ENCODE measurements at places on chromosomes 5 and 9.

DNA sequence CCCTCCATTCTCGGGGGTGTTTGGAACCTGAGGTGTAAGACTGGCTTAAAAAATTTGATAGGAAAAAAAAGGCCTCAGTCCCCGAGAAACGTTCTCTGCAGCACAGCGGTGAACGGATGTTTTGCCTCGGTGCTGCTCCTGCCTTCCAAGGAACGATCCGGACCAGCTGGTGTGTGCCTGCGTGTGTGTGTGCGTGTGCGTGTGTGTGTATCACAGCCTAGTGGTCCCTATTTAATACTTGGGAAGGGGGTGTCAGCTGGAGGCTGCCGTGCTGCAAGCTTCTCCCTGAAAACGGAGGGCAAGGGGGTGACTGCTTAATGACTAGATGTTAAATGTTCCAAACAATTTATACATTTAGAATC, 76.9 kb downstream of the LHX2 start:
- no peak for DNase-seq

DNA sequence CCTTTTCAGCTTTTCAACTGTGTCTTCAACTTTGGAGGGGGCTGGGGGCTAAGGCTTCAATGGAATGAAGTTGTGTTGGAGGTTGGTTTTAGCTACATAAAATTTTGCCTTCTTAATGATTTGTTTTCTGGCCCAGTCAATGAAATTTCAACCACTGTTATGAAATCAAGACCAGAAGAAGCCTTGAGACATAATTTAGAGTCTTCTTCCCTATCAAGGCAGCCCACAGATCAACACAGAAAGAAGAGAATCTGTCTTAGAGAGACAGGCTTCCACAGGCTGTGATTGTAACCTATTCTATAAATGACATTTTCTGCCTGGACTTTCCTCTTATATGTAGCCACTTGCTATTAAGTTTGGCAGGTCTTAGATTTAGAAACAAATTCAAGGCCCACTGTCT, 46.5 kb upstream of the ZSWIM6 start:
- no peak for DNase-seq

DNA sequence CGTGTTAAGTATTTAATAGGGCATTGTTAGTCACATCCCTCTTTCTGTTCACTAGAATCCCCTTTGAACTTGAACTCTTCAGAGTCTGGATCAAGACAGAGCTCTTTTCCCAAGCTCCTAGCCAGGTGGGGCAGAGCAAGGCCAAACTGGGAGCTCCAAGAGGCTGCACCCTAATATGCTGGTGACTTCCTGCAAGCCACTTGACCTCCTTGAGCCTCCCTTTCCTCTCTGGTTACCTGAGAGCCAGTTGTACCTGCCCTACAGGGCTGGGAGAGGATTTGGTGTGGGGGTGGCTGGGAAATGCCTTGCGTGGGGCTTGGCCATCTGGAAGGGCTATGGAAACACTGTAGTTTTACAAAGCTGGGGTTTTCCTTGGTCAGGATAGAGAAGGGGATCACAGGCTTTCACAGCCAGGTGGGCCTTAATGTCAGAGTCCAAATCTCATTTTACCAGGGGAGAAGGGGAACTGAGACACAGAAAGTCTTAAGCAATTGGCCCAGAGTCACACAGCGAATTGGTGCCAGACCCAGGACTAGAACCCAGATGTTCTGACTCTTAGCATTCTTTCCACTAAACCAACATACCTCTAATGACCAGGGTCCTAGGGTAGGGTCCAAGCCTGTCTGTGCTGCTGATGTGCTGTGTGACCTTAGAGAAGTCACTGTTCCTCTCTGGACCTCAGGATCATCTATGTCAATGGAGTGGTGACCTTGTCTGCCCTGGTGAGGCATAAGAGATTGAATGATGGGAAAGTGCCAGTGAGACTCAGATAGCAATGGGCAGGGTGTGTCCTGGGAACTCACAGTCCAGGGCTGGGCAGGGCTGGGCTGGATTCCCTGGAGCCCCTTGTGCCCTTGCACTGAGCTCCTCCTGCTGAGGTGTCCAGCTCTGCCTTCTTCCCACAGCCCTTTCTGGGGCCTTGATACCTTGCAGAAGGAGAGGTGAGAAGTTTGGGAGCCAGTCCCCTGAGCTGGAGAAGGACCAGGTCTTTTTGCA, 35.8 kb downstream of the GSN start:
- DNase-seq, result no peak

GRCh38 chr9:13552606-13553215, 273.2 kb upstream of the MPDZ start:
- DNase-seq, result no peak

GRCh38 chr5:132251220-132251725, 6.2 kb upstream of the PDLIM4 start:
- no peak for DNase-seq

DNA sequence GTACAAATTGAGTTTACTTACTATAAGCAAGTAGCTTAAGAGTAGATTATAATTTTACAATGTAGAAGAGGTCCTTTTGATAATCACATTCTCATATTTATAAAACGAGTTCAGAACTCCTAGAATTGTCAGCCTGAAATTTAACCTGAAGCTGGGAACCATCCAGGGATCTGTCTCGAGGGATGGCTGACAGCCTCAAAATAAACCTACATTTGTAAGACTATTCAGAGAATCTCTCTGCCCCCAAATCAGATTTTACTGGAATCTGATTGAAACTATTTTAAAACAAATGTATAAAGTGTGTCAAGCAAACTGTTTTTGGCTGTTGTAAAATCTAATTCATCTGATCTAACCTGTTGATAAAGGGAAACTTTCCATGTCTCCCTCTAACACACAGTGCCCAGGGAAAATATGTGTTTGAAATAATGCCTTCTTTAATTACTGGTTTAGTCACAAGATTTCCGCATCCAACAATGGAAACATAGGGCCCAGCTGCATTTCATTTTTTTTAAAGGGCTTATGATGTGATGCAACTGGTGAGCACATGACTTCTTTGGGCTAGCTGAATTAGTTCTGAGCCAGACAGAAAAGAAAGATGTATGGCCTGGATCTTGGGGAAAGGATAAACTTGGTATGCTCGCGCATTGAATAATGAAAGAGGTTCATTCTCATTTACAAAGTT, 30.3 kb downstream of the SLC25A46 start:
- no peak for DNase-seq

DNA sequence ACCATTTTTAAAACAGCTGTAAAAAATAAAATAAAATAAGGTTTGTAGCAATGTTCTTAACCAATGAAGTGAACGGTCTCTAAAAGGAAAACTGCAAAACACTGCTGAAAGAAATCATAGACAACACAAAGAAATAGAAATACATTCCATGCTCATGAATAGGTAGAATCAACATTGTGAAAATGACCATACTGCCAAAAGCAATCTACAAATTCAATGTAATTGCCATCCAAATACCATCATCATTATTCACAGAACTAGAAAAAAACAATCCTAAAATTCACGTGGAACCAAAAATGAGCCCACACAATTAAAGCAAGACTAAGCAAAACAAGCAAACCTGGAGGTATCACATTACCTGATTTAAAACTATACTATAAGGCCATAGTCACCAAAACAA, 67.6 kb upstream of the RGMB start:
- no peak for DNase-seq

DNA sequence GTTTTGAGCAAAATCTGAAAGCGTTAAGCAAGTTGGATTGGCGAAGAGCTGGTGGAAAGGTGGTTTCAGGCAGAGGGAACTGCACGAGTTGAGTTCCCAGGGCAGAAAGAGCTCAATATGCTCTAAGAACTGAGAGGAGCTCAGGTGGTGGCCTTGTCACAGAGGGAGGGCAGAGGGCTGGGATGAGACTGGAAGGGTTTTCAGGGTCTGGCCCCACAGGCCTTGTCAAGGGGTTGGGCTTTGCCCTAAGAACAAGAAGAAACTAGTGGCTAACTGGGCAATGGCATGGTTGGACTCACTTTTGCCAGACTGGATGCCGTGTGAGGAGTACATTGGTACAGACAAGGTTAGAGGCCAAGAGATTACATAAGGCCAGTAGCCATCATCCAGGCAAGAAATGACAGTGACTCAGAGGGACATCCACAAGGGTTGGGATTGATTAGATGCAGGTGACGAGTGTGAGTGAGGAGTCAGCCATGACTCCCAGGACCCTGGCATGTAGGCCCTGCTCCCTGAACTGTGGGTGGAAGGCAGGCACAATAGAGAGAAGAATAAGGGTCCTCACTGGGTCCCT, 75.1 kb upstream of the SMIM23 start:
- DNase-seq, result no peak

GRCh38 chr5:31598640-31599611, 40.0 kb upstream of the PDZD2 start:
- DNase-seq, result no peak

DNA sequence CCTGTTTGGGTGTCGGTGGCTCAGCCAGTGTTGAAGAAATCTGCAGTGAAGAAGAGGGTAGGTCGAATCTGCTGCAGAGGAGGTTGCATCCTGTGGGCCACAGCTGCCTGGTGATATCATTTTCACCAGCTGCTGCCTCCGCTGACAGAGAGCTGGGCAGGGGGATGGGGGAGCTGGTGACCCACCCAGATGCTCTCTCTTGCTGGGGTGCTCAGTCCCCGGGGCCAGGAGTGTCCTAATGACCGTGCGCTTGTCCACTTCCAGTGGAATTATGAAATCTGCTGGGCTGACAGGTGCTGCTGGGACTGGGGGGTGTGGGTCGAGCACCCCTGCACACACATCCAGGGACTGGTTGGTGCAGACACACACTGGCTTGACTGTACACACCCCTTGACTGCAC, 83.2 kb upstream of the IRX4 start:
- DNase-seq, result no peak

DNA sequence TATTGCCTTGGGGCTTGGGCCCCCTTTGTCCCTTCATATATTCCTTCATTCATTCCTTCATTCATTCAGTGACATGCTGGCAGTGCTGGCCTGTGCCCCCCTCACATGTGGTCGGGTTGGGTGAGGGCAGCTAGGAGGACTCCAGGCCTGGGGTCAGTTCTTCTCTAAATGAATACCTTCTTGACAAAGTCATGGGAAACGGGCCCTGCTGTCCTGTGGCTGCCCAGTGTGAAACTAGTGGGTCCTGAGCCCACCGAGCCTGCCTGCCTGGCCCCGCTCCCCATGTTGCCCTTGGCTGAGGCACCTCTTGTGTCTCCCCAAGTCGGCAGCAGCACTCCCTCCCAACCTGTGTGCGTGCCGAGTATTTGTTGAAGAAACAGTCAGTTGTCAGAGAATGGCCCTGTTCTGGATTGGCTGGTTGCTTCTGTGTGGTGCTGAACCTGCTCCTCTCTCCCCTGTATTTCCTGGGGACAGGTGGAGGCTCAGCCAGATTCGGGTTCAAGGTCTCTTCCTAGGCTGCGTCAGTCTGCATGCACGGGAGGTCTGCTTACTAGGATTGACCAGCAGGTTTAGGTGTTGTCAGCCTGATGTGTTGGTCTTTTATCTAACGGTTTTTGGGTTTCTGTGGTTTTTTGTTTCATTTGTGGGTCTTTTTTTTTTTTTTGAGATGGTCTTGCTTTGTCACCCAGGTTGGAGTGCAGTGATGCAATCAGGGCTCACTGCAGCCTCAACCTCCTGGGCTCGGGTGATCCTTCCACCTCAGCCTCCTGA, 3.0 kb upstream of the CEL start:
- DNase-seq, result peak; percentile 63

DNA sequence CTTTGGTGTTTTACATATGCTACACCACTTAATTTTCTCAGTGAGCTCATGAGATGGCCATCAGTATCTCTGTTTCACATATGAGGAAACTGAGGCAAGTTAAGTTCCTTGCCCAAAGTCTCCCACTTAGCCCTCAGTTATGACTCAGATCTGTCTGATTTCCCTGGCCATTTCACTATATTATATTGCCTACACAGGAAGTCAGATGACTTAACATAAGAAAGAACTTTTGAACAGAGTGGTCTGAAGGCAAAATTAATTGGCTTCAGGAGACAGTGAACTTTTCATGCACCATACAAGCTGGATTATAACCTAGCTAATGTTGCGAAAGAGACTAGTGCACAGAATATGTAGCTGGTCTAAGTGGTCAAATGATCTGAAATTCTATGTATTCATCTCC, 221.6 kb downstream of the NFIB start:
- no peak for DNase-seq

- DNase-seq, result no peak
Observed at GRCh38 chr9:114580609-114581193, 6.9 kb upstream of the ATP6V1G1 start.

DNA sequence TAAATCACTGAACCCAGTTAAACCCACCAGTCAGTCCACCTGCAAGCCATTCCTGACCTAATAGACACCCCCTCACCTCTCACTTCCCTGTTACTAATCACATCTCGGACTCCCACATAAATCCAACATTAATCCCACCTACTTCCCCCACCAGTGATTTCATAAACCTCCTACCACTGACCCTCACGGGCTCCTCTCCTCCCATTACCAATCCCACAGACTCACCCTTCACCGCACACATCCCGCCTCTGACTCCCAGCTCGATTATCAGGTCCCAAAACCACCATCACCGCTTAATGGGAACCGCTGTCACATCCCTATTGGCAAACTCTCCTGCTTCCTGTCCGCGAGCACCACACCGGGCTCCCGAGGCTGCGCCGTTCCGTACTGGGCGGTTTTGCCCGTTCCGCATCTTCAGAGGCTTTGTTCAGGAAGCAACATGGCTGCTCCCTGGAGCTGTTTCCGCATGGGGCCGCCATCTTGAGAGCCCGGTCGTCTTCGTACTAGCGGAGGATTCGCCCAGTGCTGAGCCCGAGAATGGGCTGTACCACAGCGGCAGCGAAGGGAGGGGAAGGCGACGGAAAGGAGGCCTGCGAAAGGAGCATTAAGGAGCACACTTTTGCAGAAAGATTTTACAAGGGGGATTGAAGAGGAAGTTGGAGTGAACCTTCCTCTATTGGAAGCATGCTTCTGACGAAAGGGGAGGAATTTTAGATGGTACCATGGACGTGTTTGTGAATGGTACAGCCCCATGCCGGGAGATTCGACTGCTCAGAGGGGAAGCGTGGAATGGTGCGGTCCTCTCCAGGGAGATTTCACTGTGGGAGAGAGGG, at the start of gene ZNF300:
Gene ZNF300, minus strand, starts transcription at position 502 of the 833 bp plus-strand sequence. CDS start 1,825 bp downstream, outside the sequence.
- DNase-seq, result no peak

GRCh38 chr5:88693071-88693932, 189.7 kb downstream of the MEF2C start:
- DNase-seq, result peak; percentile 29

GRCh38 chr9:21144603-21145002, 3.0 kb upstream of the IFNW1 start:
- peak; percentile 21 for DNase-seq

- DNase-seq, result no peak
Observed at GRCh38 chr9:104858846-104859245, 69.1 kb downstream of the ABCA1 start.

GRCh38 chr5:159923008-159923407, 6.7 kb downstream of the ADRA1B start:
- no peak for DNase-seq

GRCh38 chr9:117596678-117597077, 107.5 kb upstream of the TLR4 start:
- DNase-seq, result no peak

DNA sequence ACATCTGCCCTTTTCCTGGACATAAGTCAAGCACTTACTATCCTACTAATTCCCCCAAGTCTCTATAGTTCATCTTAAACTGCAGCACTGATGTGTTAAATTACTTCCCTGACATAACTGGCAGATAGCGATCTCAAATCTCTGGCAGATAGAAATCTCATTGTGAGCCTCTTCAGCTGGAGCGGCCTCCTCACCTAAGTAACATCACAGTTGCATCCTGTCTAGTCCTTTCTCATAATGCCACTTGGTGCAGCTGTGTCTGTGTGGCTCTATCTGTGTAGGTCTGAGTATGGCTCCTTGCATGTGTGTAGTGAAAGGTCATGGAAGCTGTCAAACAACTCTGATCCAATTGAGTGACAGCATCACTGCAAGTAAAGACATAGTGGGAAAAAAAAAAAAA, 53.6 kb upstream of the FST start:
- DNase-seq, result no peak

GRCh38 chr5:147832541-147832940, 1.1 kb upstream of the SPINK1 start:
- no peak for DNase-seq
